ENCODE measurements at places on chromosomes 13 and 19. TPM values are rescaled to one million over a fixed set of nuclear protein-coding genes. Genes with fewer than 3 reads are reported as not detected.

DNA sequence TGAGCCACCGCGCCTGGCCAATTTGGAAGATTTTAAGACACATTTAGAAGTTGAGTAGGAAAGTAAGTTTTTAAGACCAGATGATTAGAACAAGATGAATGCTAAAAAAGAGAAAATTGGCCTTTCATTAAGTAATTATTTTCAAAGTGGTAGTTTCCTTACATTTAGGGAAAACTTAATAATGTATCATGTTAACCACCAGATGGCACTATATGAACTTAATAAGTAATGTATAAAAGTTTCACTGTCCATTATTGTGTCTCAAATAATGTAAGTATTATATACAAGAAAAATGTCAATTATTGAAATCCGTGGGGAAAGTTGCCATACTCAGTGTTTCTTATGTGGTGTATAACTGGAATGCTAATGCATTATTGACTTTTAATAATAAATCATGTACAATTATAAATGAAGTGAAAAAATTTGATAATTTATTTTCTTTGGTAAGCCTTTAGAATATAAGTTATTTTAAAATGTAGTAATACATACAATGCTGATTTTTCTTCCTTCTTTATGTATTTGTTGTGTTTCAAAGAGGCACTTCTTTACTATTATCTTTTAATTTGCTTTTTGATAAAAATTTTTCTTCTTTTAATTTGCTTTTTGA, 29.2 kb downstream of the COG6 start:
- peak; percentile 43 for ATAC-seq

GRCh38 chr13:53200498-53201453, 172.2 kb downstream of the OLFM4 start:
- peak; percentile 62 for ATAC-seq

The SMARCA4 gene
- 93.2 TPM for total RNA-seq

The IL27RA gene
- total RNA-seq: 1.2 TPM

The XPO4 gene
- total RNA-seq: 11.8 TPM

All from esophagus mucosa (tissue), 1 donor.